ENCODE measurements at places on chromosomes 1 and 21.

- no peak for DNase-seq
Measured at GRCh38 chr1:242738702-242739645, 214.5 kb upstream of the PLD5 start.

DNA sequence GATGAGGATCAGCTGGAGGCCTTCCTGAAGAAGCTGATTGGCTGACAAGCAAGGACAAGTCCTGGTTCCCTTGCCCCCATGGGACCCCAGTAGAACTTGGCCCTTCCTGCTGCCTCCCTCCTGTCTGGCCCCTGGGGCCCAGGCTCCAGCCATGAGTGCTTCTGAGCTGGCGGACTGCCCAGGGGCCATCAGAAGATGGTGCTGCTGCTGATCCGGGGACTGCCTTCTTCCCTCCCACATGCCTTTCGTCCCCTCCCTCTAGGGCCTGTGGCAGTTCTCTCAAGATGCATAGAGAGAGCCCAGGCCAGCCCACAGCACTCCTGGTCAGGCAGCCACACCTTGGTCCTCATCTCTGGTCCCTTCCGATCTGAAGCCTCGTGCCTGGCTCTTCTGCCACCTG is 57.9 kb upstream of the PRKACB start:
- DNase-seq: no peak

- DNase-seq: no peak
Measured at GRCh38 chr1:67844988-67845387, 11.7 kb upstream of the GNG12 start.

DNA sequence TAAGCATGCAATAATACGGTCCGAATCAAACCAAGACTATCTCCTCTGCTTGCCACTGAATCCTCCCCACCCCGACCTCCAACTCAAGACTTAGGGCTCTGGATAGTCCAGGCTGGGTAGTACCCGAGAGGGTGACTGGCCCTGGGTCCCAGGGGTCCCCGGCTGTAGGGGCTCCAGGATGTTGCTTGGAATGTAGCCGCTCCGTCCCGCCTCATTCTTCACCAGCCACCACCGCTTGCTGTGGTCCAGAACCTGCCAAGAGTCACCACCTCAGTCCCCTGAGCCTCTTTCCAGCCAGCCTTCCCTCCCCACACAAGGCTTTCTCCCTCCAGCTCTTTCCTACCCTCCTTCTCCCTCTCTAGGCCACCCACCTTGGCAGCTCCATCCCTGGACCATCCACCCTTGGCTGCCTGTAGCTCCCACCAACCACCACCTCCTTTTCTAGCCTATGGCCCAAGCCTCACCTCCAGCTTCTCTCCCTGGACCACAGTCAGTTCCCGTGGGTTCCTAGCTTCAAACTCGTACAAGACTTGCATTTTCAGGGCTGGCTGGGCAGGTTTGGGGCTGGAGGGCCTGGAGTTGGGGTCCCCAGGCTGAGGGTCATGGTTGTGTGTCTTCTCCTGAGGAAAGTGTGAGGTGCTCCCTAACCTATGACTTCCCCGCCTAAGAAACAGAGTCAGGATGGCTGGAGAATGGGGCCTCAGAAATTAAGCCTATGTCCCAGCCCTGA is 10.9 kb upstream of the GSTM3 start:
- DNase-seq: peak; percentile 41

DNA sequence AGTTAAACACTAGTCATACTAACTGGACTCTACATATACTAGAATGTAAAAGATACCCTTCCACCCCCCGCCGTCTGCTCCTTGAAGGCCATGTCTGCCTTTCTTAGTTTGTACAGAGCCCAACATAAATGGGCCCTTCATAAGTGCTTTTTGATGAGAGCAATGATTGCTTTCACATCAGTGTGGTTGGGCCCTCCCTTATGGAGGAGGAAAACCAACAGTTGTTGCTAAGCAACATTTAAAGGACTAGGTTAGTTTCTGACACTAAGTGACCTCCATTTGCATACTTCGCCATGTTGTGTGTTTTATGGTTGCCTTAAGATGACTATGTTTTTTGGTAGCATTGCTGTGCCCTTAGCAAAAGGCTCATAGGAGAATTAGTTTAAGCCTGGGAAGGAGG is 182.0 kb upstream of the SGIP1 start:
- DNase-seq: no peak

DNA sequence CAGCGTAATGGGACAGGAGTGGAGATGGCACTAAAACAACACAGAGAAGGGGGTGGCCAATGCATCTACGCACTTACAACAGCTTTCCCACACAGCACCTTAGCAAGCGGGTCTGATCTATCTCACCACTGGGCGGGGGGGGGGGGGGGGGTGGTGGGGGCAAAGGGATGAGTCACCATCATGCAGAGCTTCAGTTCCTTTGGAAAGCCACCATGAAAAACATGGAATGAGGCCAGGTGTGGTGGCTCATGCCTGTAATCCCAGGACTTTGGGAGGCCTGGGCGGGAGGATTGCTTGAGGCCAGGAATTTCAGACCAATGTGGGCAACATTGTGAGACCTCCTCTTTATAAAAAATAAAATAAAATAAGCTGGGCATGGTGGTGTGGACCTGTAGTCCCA is 47.2 kb downstream of the KLHDC7A start:
- peak; percentile 17 for DNase-seq

DNA sequence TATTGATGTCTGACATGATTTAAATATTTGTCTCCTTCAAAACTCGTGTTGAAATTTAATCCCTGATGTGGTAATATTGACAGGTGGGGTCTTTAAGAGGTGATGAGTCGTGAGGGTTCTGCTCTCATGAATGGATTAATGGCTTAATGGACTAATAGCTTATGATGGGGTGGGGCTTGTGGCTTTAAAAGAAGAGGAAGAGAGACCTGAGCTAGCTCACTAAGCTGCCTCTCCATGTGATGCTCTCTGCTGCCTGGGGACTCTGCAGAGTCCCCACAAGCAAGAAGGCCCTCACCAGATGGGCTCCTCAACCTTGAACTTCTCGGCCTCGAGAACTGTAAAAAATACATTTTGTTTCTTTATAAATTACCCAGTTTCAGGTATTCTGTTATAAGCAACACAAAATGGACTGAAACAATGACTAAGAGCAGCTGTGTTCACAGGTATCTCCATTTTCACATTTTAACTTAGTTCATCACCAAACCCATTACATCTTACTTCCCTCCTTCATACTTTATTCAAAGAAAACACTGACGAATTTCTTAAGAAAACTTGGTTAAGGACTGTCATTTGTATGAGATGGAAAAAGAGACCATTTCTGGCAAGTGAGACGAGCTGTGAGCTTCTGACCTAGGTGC is 12.1 kb upstream of the AIM2 start:
- DNase-seq: no peak

- DNase-seq: no peak
Measured at GRCh38 chr1:87226341-87226760, 102.3 kb upstream of the LMO4 start.

DNA sequence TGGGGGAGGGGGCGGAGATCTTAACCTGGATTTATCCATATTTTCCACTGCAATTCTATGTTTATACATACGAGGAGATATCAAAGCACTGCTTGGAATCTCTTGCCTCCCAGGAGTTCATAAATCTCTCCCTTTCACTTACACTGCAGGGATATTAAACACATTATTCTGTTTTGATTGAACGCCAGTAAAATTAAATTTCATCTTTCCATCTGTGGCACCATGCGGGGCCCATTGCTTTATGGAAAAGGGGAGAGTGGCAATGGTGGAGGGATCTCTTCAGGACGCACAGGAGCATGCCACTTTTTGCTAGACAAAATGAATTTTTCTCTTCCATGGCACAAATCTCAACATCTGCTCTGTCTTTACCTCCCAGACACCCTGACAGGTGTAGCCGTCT is 648.0 kb upstream of the PLXNA2 start:
- no peak for DNase-seq

GRCh38 chr1:59752556-59753414 is 62.0 kb upstream of the HOOK1 start:
- DNase-seq: no peak

DNA sequence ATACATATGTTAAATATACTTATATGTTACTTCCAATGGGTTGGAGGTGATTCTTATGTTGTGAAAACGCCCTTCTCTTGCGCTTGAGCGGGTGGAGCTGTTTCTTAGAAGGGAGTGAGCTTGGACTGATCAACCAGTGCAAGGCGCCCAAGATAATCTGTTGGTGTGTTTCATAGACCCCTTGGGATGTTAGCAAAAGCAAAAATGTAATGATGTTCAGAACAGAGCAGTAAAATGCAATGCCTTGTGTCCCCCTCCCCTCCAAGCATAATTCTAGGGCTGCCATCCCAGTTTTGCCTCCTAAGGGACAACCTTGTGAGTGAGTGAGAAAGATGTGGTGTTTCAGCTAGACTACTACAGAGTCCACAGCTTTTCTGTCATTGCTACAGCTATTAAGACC is 6.2 kb upstream of the CD34 start:
- DNase-seq: no peak

DNA sequence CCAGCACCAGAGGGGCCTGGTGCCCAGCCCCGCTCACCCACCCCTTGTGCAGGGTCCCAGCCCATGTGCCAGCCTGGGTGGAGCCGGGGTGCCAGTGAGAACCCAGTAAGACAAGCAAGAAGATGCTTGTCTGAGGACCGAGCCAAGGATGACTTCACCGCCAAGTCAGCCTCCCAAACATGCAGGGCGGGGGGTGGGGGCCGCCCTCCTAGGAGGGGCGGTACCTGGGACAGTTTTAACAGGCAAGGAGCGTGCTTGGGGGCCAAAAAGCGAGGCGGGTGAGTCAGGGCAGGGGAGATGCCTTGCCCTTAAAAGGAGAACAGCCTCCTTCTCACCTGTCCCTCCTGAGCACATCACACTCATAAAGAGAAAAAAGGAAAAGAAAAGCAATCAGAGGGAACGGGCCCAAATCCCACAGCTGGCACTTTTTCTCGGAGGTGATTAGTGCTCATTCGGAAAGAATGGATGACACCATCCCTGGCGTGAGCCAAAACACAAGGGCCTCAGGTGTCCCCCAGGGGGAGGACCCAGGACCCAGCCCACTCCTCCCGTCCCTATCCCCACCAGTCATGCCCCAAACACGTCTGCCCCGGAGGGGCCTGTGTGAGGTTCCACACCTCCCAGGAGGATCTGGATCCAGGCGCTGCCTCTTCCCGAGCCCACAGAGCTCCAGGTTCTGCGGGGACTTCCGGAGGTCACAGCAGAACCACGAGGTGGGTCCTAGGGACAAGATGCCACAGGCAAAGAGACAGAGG is 77.6 kb upstream of the IFFO2 start:
- no peak for DNase-seq

DNA sequence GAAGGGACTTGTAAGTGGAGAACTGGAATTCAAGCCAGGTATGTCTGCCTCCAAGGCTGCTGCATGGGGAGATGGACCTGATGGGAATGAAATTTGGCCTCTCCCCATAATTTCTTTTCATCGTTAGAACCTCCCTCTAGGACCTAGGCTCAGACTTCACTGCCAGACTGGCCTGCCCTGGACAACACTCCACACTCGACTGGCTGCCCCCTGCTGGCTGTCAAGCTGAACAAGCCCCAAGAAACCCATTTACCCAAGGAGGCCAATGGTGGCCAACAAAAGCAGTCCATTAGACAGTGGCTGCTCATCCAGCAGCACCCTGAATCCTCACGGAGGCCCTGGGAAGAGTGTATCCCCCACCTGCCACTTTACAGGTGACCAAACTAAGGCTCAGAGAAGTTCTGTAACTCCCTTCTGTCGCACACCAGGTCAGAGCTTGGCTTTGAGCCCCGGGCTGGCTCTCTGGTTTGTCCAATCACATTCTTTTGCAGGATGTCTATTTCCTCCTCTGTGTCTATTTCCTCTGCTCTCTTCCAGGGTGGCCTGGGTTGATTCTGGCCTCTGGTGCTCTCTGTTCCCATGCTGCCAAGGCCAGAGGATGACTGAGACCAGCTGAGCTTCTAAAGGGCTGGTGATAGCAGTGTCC is 3.8 kb downstream of the RNF186 start:
- DNase-seq: no peak

GRCh38 chr1:226691247-226691646 is 47.8 kb downstream of the ITPKB start:
- DNase-seq: no peak

GRCh38 chr1:205199931-205200299 is 11.6 kb downstream of the DSTYK start:
- no peak for DNase-seq

DNA sequence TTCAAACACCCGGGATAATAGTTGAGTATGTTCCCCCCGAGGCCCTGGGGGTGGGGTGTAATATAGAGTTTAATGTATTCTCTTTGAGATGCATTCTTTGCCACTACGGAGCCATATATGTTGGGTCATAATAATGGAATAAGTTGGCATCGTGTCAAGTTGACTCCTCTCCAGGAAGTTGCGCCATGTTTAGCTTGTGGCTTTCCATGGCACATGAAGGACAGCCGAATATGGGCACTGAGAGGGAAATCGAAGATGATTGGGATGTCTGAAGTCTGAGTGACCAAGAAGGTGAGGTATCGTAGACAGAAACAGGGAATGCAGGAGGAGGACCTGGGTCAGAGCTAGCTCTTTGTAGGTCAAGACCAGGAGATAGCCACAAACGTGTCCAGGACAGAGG is 92.6 kb downstream of the PAX7 start:
- DNase-seq: no peak

DNA sequence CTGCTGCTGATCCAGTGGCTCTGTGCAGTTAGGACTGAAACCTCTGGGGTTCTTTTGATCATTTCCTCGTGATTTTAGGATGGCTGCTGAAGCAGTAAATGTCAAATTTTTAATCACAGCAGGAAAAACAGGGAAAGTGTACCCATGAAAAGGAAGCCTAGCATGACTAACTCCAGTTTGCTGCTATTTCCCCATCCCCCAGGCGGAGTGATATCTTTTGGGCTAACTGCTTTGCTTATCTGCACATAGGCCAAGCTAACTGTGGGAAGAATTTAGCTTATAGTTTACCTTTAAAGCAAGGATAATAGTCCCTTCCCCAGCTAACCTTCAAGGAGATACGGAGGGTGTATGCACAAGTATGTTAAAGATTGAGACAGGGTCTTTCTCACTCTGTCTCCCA is 149.8 kb upstream of the TNR start:
- DNase-seq: no peak

GRCh38 chr1:78047106-78047505 is 1.3 kb downstream of the GIPC2 start:
- no peak for DNase-seq

DNA sequence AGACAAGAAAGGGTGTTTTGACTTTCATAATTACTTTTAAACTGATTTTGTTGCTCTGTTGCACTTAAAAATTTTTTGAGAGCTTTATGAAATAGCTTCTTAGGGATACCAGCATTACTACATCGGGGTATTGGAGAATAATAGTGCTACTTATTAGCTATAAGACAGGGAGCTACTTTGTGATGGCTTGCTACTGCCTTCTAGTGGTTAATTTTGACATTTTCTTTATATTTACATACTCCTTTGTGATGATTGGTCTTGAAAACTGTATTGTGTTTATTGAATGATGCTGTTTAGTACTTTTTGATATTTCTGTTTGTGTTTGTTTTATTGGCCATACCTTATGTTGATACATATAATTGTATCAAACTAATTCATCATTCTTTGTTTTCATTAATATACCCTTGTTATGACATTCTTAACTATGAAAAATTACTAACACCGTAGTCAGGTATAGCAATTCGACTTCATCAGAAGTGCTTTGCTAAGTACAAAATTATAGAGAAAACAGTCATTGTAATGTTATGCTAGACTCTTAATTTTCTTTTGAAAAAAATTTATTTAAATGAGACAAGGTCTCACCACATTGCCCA is 85.5 kb downstream of the CLIC4 start:
- no peak for DNase-seq

- DNase-seq: no peak
Measured at GRCh38 chr1:206962272-206962671, 8.0 kb downstream of the FCAMR start.
